ENCODE measurements at places on chromosomes 7 and 10.

DNA sequence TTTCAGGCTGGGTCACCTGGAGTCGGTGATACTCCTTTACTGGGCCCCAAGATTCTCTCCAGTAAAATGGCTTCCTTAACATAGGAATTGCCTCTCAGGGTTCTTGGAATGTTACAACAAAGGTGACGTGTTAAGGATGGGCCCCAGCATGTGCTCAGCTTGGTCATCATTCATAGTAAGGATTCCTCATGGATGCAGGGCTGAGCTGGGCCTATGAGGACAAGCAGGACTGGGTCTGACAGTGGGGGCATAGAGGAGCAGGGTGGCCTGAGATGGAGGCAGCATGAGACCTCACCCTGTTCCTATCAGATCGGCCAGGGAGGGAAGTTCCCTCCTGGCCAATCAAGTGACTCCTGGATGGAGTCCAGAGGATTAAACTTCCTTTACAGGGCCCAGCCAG is 12.8 kb upstream of the MBL2 start:
- no peak for DNase-seq

GRCh38 chr10:114704679-114705078 is 46.6 kb upstream of the ABLIM1 start:
- DNase-seq, result no peak

GRCh38 chr7:133293384-133294160 is 40.7 kb downstream of the EXOC4 start:
- no peak for DNase-seq

DNA sequence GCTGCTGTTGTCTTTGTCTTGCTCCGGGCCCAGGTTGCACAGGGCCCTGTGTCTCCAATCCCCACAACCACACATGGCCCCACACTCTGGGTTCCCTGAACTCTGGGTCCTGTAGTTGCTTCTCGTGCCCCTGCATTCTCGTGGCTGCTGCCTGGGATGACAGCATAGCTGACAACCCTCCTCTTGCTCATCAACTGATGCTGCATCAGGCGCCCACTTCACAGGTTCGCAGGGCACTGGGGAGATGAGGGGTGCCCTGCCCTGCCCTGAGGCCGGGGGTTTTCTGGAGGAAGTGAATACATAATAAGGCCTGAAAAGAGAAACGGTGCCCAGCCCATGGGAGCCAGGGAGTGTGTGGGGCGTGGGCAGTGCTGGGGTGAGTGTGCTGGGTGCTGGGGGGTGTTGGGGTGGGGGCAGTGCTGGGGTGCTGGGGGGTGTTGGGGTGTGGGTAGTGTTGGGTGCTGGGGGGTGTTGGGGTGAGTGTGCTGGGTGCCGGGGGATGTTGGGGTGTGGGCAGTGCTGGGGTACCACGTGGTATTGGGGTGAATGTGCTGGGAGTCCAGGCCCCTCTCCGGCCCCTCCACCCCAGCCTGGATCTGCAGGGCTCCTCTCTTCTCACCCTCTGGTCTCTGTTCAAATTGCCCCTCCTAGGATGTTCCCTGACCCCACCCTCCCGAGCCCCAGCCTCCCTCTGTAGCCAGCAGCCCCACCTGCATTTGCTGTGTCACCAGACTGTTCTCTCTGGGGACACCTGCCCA is 2.0 kb upstream of the MTG1 start:
- DNase-seq, result no peak

GRCh38 chr10:132942101-132943057 is at the start of gene CFAP46:
Gene CFAP46 (minus strand): TSS chr10:132942570. CDS start chr10:132942484, 86 bp downstream.
- DNase-seq, result peak; percentile 55

GRCh38 chr7:70071766-70072165 is 473.5 kb downstream of the AUTS2 start:
- DNase-seq, result no peak

DNA sequence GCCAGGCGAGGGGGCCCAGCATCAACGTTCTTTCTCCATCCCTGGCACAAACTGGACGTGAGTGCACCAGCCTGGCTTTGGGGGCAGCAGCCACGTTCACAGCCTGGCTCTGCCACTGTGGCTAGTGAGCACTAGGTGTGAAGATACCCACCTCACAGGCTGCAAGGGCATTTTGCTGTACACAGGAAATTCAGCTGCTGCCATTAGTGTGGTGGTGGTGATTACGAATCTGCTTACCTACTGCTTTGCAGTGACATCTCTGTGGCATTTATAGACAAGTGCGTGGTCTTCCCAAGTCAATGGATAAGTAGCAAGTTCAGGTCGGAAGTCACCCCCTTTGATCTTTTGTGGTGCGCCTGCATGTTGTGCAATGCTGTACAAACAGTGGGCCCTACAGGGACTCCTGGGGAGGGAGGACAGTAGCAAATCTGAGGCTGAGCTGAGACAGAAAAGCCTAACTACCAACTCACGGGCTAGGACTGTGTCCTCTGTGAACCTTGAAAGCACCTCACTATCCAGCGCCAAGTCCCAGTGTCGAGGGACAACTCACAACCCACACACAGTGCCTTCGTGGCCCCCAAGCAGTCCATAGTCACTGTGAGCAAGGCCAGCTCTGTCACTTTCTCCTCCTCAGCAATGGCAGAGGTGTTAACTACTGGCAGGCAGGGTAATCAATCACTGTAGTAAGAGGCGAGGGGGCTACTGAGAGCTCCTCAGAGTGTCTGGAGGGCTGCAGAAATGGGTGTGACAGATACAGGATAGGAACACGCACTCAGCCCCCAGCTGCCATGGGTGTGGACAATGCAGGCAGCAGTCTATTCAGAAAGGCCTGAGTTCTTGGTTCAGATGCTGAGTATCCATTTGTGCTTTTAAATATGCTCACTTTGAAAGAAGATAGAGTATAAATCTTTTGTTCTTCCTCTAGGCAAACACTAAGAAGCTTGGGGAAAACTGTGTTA is 17.0 kb upstream of the MMP21 start:
- no peak for DNase-seq

DNA sequence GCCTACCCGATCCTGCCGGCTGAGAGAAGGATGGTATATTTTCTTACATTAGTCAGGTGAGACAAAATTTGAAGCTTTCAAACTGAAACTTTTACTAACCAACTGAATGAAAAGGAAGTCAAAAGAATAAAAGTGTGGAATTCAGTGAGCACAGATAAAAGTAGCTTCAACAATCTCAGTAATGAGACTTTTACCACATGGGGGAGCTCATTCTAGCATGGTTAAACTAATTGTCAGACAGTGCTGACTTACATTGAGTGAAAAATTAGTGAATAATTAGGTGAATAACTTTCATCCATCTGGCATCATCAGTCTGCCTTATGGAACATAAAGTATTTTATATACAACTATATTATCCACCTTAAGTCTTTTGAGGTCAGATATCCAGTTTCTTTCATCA is 8.4 kb downstream of the FAM237B start:
- DNase-seq, result no peak

GRCh38 chr10:56496186-56496486 is 135.1 kb upstream of the ZWINT start:
- DNase-seq, result no peak

GRCh38 chr10:75028049-75028448 is 83.4 kb upstream of the SAMD8 start:
- DNase-seq, result no peak

DNA sequence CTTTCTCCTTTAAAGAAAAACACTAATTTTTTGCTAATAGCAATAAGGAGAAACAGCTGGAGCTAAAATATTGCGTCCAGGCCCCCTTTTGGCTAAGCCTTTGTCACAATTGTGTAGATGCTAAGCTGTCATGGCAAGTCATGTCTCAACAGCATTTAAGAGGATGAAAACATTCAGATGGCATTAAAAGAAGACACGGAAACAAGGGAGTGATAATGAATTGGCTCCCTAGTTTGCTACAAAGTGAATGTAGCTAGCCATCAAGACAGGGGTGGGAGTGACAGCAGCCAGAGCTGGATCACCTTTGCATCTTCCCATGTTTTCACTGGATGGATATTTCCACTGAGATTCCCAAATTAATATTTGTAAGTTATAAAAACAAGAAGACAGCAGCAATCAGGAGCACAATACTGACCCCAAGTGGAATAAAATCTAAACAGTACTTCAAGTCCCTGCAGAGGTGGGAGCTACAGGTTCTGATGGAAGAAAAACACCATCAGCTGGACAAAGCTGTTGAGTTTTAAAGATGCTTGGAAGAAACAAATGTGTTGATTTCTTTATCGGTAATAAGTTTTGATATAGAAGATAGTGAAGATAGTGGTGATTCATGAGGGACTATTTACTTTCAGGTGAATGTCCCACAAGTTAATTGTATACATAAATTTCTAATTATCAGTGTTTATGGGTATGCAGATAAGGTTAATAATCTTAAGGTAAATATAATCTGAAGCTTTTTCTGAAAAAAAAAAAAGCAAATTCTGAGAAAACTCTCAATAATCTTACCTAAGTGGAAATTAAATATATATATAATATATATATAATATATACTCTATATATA is 129.4 kb downstream of the SLC16A9 start:
- DNase-seq, result peak; percentile 8

DNA sequence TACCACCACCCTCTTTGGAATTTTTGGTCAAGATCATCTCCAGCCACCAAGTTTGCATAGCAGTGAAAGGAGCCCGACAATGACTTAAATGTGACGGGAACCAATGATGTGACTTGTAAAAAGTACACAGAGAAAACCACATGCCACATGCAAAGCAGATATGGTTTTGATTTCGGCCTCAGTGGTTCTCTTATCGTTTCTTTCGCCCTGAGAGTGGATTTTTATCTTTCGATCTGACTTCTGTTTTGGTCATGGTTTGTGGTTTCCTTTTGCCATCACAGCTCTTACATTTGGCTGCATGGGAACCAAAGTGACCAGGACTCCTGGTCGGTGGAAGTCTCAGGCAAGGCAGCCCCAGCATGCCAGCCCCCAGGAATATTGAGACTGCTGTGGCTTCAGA is 31.5 kb downstream of the TCF7L2 start:
- peak; percentile 6 for DNase-seq

DNA sequence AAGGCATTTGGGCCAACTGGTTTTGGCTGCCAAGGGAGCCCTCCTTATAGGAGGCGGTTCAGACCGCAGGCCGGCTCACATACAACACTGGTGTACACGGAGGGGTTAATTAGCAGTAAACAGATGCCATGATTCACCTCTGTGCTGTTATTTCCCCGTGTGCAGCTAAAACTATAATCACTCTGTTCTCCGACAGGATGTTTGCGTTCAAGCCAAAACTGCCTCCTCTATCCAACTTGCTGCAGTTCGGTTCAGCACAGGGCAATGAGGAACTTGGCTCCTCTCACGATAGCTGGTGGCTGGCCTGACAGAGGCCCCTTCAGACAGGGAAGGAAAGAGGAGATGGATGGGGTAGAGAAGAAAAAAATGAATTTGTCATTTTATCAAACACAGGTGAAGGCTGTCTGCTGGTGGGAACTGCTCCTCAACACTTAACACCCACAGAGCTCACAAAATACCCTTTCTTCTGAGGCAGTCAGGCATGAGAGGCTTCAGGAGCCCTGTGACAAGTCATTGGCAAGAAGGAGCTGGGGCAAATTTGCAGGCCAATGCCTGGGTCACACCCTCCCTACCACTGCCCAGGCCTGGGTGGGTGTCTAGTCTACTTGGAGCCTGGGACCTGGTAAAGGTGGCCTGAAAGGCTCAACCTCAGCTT is 24.0 kb downstream of the KCNMA1 start:
- no peak for DNase-seq

GRCh38 chr10:10734356-10735064 is 283.2 kb upstream of the CELF2 start:
- DNase-seq, result no peak

DNA sequence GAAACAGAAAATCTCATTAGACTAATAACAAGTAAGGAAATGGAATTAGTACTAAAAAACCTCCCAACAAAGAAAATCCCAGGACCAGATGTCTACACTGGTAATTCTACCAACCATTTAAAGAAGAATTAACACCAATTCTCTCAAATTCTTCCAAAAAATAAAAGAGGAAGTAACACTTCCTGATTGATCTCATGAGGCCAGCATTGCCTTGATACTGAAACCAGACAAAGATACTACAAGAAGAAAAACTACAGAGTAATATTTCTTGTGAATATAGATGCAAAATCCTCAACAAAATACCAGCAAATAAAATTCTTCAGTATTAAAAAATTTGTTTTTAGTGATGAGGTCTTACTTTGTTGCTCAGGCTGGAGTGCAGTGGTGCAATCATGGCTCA is 21.3 kb downstream of the GCK start:
- no peak for DNase-seq

GRCh38 chr10:102344067-102344466 is 51.4 kb upstream of the NFKB2 start:
- DNase-seq, result peak; percentile 63

DNA sequence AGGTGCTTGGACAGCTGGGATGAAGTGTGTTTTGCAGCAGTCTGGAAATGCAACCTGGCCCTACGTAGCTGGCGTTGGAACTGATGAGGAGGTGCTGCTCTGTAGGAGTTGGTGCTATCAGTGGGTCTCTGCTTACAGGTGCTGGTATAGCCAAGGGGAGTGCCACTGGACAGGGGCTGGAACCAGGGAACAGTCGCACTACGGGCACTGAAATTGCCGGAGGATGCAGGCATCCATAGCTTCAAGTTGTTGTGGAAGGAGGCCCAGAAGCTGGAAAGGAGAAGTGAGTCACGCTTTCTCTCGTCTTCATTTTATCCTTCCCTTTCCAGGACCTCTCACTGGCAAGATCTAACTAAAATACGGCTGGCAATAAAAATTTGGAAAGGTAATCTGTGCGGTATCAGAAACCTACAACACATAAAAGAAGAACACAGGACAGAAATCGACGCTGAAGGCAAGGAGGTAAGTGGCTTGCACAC is 25.8 kb downstream of the MACC1 start:
- DNase-seq, result no peak

DNA sequence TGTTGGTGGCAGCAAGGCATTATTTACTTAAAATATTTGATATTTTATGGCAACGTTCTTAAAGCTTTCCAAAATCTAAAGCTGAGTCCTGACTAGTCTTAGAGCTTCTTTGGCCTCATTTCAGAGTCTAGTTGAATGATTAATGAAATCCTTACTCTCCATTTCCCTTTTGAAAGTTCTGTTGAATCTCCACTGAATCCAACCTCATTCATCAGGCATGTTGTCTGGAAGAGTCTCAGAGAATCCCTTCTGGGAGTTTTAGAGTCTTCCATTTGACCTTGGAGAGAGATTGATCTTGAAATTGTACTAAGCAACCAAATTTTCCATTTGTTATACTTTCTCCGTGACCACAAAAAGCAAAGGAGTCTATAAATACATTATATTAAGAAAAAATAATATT is 198.5 kb upstream of the TMEM196 start:
- no peak for DNase-seq

DNA sequence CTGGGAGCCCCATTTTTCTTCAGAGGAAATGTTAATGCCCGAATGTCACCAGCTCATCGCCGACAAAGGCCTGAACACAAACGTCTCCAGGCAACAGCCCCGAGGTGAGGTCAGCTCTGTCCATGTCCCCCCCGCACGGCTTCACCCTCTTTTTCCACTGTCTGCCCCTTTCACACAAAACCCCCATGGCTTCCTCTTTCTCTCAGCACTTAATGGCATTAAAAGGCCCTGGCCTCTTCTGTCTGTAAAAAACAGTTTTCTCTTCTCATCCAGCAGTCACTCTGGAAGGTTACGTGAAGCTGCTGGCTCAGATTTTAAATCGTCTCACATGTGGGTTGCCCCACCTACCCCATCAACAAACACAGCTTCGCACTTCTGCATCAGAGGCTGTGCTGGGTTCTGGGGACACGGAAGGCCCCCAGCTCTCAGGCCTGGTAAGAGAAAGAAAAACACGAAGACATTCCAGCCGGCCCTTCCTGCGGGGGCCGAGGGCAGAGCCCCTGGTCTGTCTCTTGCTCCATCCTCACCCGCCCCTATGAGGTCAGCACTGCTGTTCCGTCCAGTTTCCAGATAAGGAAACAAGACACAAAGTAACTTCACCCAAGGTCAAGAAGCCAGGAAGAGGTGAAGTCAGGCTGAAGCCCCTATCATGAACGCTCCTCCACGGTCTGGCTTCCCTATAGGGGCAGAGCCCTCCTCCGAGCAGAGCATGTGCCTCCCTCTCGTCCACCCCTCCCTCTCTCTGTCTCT is 91.1 kb upstream of the PDGFA start:
- DNase-seq, result no peak

Measured in HFFc6 (cell line).